ENCODE measurements at places on chromosomes 12 and 14. TPM values are rescaled to one million over a fixed set of nuclear protein-coding genes. Genes with fewer than 3 reads are reported as not detected.

Gene SIX6
- total RNA-seq = not detected

Gene KRT3
- not detected for total RNA-seq

Gene COA8
- total RNA-seq = 20.6 TPM

Gene ADIPOR2
- total RNA-seq = 24.9 TPM

Gene IL26
- not detected for total RNA-seq

Gene ATL1
- 12.2 TPM for total RNA-seq

Gene P2RX4
- 8.3 TPM for total RNA-seq

Gene PMCH
- not detected for total RNA-seq

Gene KRT78
- total RNA-seq = not detected

Gene PRR4
- 0.83 TPM for total RNA-seq

DNA sequence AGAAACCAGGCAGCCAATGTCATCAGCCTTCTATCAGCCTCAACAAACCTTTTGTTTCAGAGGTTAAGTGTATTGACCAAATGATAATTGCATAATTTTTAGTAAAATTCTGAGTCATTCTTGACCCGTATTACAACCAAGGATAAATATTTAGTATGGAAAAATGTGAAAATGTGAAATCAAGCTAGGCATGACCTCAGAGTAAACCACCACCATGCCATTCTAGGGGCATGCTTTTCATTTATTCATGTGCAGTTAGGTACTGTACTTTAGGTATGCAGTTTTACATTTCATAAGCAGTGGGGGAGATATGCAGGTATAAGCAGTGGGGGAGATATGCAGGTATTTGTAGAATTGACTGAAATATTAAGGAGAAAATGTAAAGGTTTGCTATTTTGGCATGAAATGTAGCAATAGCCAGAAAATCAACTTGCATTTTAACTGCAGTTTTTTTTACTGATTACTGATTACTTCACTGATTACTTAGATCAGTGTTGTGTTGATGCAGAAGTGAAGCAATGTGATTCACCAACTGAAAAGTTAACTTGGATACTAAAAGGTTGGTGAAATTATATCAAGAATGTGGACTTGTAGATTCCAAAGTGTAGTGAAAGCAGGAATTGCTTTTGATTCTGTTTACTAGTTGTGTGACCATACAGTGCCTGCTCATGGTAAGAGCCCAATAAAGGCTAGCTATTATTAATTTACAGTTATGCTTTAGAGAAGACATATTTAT lies 184.2 kb downstream of the ESR2 start:
- DNase-seq = peak; percentile 49

GRCh38 chr12:27123642-27124041 lies 41.3 kb upstream of the C12orf71 start:
- no peak for DNase-seq

DNA sequence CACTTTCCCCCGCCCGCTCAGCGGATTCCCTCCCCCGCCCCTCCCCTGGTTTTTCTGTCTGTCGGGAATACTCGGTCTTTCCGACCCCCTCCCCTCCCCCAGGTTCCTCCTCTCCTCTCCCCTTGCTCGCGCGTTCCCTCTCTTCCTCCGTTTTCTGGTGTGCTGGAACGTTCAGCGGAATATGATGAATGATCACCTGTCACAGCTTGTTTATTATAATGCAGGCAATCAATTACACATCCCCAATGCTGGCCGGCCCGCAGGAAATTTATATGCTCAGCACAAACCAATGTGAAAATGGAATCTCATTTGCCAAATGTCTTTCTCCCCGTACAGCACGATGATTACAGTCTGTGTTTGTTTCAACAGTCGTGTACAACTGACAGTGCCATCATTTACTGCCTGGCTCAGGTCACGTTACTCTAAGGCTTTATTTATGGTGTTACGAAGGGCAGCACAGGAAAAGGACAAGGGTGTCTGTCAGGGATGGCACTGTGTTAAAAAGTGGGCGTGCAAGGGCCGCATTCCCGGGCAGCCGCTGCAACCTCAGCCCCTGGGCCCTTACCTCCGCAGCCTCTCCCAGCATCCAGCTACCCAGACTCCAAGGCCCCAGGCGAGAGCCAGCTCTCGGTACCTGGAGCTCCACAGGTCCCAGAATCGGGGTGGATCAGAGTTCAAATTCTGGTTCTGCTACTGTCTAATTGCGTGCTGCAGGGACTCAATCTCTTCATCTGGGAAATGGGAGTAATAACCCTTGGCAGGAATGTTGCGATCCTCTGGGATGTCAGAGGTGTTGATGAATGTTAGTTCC lies 24.7 kb upstream of the MAP1LC3B2 start:
- peak; percentile 34 for DNase-seq

- peak; percentile 30 for DNase-seq
Measured at GRCh38 chr14:71004481-71004880, 97.2 kb downstream of the PCNX1 start.

DNA sequence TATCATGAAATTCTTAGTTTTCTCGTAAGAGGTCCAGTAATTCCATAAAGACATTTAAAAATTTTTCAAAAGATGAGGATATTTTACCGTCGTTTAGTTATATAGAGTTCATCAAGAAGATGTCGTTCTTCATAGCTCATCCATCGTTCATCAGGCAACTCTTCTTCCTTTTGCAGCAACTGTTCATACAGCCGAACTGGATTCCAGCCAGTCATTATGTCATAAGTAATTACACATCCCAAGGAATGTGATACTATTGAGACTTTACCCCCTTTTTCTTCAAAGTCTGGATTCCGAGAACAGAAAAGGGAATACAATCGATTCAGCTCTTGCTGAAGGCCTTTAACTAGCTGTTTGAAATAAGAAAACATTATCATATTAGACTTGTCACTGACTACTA lies 90.3 kb downstream of the DDHD1 start:
- peak; percentile 70 for DNase-seq

DNA sequence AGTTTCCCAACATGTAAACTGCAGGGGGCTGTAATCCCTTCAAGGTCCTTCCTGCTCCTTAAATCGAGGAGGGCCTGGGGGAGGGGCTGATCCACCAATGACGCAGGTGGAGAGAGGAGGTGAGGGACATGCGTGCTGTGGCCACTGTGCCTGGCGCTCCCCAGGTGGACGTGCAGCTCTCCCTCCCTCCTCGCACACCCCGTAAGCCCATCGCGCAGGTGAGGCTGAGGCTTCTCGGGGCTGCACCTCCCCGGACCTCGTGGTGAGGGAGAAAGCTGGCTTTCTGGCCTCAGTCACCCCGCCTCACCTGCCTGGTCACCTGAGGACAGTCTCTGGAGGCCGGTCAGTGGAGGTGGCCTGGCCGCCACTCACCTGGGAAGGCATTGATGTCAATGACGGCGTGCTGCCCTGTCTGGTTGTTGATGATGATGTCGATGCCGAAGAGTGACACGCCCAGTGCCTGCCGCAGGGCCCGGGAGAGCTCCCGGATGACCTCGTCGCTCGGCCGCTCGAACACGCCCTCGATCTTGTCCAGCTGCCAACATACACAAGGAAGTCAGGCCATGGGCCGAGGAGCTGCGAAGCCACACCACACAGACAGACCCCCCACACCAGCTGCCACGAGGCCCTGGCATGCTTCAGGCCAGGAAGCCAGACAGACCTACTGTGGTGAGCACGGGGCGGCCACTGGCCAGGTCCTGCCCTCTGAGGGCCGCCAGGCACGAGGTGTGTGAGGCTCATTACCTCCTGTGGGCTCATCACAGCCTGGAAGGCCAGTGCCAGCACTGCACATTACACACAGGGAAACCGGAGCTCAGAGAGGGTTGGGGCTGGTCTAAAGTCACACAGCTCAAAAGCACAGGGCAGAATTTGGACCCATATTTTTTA lies 23.3 kb downstream of the CHGA start:
- peak; percentile 60 for DNase-seq

DNA sequence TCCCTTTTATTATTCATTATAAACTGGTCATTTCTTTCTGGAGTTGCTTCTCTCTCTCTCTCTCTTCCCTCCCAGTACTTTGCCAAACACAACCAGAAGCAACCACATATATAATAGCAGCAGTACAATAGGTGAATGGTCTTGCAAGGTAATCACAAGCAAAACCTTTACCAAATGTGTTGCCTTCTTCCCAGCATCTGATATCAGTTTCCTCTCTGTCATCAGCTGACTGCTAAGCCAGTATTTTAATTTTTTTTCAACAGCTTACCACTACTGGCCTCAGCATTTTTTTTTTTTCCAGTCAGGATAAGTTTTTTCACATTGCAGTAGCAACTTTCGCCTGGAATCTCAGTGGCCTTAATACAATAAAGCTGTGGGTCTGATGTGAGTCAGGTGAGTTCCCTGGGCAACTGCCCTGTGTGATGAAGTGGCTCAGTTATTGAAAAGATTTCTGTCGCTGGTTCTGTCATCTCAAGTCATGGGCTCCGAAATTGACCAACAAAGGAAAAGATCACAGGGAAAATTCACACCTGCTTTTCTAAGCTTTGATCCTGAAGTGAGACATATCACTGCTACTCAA lies 282.5 kb upstream of the AMIGO2 start:
- no peak for DNase-seq

GRCh38 chr12:11756523-11756922 lies 107.0 kb downstream of the ETV6 start:
- DNase-seq = no peak

- peak; percentile 33 for DNase-seq
Measured at GRCh38 chr12:3727877-3728632, 24.9 kb downstream of the CRACR2A start.

GRCh38 chr12:16604596-16605252 lies 1.2 kb downstream of the LMO3 start:
- no peak for DNase-seq

GRCh38 chr14:101788016-101788635 lies 26.6 kb downstream of the PPP2R5C start:
- no peak for DNase-seq

DNA sequence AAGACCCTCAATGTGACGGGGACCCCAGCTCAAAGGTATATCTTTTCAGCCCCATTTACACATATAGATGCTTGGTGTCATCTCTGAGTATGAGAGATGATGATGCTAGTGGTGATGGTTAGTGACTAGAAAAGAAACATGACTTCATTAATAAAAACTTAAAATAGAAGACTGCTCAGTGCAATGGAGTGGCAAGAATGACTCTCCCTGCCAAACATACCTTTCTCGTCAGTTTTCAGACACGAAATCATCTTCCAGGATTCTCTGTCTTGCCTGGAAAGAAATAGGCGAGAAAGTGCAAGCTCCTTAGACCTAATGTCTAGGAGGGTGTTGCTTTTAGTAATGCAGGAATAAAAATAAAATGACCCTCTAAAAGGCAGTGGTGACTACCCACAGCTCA lies 71.7 kb downstream of the TPH2 start:
- DNase-seq = peak; percentile 54

- DNase-seq = no peak
Measured at GRCh38 chr12:124539084-124540041, 28.0 kb downstream of the NCOR2 start.

DNA sequence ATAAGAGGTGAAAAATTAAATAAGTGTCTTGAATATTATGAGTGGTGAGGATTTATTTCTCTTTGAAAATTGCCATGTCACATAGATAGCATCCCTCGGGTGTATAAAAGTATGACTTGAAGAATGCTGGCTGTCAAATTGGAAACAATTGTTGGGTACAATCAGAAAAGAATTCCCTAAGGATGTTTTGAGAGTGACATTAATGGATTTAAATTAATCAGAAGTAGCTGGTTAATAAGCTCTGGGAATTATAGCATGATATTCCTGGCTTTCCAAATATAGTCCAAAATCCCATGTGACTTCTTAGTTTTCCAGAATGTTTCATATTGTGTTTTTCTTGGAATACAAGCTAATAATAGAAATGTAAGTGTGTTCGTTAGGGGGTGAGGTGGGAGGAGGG lies 196.5 kb downstream of the ANO4 start:
- no peak for DNase-seq

GRCh38 chr12:90969346-90969745 lies 14.4 kb upstream of the CCER1 start:
- peak; percentile 36 for DNase-seq

- DNase-seq = no peak
Measured at GRCh38 chr12:94875525-94875924, 128.0 kb downstream of the NDUFA12 start.

DNA sequence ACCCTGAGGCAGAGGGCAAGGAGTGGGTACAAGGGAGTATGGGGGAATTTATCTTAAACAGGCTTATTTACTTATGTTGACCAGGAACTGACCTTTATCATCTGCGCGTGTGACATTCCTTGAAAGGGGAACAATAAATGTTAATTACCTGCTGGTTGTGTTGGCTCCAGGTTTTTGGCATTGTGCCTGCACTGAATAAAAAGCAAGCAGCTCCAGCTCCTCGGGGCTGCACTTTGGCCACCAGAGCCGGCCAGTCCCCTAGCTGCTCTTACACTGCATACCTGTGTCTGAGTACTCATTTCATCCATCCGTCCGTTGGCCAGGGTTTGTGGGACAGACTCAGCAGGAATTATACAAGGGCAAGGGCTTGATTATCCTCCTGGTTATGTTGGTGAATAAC lies 68.8 kb upstream of the GTF2A1 start:
- DNase-seq = no peak

DNA sequence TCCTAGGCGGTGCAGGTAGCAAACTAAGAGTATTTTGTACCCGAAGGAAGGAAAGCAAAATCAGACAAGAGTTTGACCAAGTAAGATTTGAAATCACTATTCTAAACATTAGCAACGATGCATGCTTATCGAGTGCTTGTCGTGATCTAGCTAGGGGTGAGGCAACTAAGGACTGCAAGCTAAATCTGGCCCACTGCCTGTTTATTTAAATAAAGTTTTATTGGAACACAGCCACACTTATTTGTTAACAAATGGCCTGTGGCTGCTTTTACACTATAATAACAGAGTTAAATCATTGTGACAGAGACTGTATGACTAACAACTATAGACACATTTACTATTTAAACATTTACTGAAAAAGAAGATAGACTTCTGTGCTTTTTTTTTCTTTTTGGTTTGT lies 983.6 kb downstream of the VRK1 start:
- DNase-seq = no peak

DNA sequence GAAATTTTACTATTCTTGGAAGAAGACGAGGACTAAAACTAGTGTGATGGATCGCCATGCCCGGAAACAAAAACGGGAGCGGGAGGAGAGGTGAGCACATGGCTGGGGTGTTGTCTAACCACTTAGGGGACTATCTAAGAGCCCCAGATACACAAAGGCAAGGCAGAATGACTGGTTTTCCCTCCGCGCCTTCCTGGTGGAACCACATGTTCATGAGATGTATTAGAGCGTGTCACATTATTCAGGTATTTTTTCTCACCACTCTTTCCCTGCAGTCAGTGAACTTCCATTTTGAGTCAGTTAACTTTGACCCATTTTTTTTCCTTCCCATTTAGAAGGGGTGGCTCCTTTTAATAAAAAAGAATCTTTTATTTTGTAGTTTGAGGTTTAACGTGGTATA lies 68.8 kb upstream of the TRAF3 start:
- DNase-seq = no peak

- no peak for DNase-seq
Measured at GRCh38 chr14:61570549-61571290, 124.6 kb upstream of the HIF1A start.

GRCh38 chr12:26028953-26029735 lies 70.7 kb downstream of the RASSF8 start:
- DNase-seq = peak; percentile 67

GRCh38 chr12:124457287-124458219 lies 109.9 kb downstream of the NCOR2 start:
- DNase-seq = peak; percentile 44
